ENCODE measurements at places on chromosomes 1 and 21. TPM values are rescaled to one million over a fixed set of nuclear protein-coding genes. Genes with fewer than 3 reads are reported as not detected.

DNA sequence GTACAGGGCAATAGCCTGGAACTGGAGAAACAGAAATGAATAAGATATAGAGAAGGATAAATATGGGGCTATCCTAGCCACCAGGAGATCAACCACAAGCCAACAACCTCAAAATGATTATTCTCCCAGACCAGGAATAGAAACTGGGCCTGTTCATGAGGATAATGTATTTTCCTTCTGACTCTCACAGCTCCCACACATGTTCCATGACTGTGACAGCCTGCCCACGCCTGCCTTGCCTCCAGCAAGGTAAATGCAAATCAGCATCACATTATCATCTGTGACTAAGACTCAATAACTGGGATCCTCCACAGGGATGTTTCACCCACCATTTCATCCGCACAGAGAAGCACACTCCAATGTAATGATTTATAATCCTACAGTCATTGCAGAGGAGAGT lies 3.3 kb downstream of the ENSA start:
- DNase-seq, result no peak
- H3K27ac ChIP-seq, result no peak overlapping the region
- no peaks in the 10 kb centered on the region for H3K27me3 ChIP-seq
- peaks cover 8% of the 10 kb centered on the region for H3K4me1 ChIP-seq
- H3K36me3 ChIP-seq, result peaks cover 12% of the 10 kb centered on the region

GRCh38 chr1:26276432-26276838 lies 3.5 kb upstream of the SH3BGRL3 start:
- no peak for DNase-seq
- H3K4me1 ChIP-seq, result peaks cover 49% of the 10 kb centered on the region
- H3K27ac ChIP-seq, result peak overlapping the region; percentile 62
- H3K27me3 ChIP-seq, result no peaks in the 10 kb centered on the region

GRCh38 chr21:40729761-40730425 lies 117.1 kb downstream of the DSCAM start:
- no peaks in the 10 kb centered on the region for H3K4me1 ChIP-seq
- no peak overlapping the region for H3K27ac ChIP-seq
- no peak for DNase-seq
- H3K36me3 ChIP-seq, result no peaks in the 10 kb centered on the region
- no peak overlapping the region for H3K4me3 ChIP-seq

Gene NTNG1
- total RNA-seq, result 4.4 TPM

Gene FAM72C
- total RNA-seq, result 0.83 TPM

DNA sequence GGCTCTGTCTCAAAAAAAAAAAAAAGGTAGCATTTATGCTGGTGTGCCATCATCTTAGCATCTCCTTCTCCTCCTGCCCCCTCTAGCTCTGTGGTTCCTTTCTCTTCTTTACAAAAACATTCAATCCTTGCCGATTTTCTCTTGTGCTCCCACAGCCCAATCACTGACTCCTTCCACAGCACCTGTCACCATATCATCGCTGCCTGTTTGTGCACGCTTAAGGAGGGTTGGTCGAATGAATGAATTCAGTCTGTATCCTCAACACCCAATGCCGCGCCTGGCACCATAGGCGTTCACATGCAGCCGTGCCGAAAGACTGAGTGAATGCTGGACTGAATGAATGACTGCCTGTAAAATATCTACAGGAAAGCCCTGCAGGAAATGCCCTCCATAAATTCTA lies 7.9 kb downstream of the RNU5D-1 start:
- DNase-seq, result no peak
- H3K27ac ChIP-seq, result no peak overlapping the region
- no peaks in the 10 kb centered on the region for H3K36me3 ChIP-seq

- H3K4me1 ChIP-seq, result no peaks in the 10 kb centered on the region
- no peak for DNase-seq
- no peaks in the 10 kb centered on the region for H3K27me3 ChIP-seq
These were observed 226.5 kb downstream of the PTPRC start for GRCh38 chr1:198865319-198865718.

GRCh38 chr1:42141978-42142377 lies 11.2 kb upstream of the GUCA2B start:
- H3K27me3 ChIP-seq, result peaks cover 20% of the 10 kb centered on the region
- no peak overlapping the region for H3K27ac ChIP-seq
- no peaks in the 10 kb centered on the region for H3K36me3 ChIP-seq
- H3K4me3 ChIP-seq, result no peak overlapping the region
- H3K4me1 ChIP-seq, result no peaks in the 10 kb centered on the region

- no peaks in the 10 kb centered on the region for H3K4me1 ChIP-seq
- no peak overlapping the region for H3K4me3 ChIP-seq
- peak; percentile 62 for DNase-seq
- no peaks in the 10 kb centered on the region for H3K36me3 ChIP-seq
- no peak overlapping the region for H3K27ac ChIP-seq
- H3K27me3 ChIP-seq, result no peaks in the 10 kb centered on the region
These were observed 376.9 kb downstream of the HHIPL2 start for GRCh38 chr1:222171005-222171404.

GRCh38 chr21:28991861-28992525 lies 684 bp downstream of the LTN1 start:
- H3K27me3 ChIP-seq, result no peaks in the 10 kb centered on the region
- no peaks in the 10 kb centered on the region for H3K36me3 ChIP-seq
- H3K27ac ChIP-seq, result peak overlapping the region; percentile 87
- DNase-seq, result no peak

DNA sequence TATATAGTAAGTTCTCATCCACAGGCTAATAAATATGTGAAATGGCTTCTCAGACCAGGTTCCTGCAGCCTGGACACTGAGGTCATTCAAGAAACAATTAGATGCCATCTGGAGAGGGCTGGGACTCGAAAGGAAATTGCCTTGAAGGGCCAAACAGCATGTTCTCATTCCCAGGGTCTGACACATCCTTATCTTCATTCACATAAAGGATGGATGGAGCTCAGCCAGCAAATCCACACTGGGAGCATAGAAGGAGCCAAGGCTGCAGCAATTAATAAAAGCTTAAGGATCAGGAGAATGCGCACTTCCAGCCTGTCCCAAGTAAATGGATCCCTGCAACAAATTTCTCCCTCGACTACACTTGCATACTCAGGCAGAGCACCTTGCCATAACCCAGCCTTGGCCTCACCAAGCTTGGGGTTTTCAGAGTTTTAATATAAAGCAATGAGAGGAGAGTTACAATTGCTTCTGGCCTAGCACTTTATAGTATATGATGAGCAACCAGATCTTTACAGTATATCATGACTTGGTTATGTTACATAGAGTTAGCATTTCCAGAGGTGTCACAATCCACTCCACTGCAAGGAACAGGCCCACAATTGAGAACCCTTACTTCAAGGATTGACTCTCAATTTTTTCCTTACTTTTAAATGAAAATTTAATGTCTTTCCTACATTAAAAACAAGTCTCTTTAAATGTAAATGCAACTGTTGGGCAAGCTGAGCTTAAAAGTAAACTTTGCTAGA lies 55.9 kb downstream of the BCAR3 start:
- peak overlapping the region; percentile 2 for H3K27ac ChIP-seq
- peak; percentile 98 for DNase-seq
- H3K27me3 ChIP-seq, result no peaks in the 10 kb centered on the region
- peaks cover 31% of the 10 kb centered on the region for H3K4me1 ChIP-seq
- H3K36me3 ChIP-seq, result no peaks in the 10 kb centered on the region

DNA sequence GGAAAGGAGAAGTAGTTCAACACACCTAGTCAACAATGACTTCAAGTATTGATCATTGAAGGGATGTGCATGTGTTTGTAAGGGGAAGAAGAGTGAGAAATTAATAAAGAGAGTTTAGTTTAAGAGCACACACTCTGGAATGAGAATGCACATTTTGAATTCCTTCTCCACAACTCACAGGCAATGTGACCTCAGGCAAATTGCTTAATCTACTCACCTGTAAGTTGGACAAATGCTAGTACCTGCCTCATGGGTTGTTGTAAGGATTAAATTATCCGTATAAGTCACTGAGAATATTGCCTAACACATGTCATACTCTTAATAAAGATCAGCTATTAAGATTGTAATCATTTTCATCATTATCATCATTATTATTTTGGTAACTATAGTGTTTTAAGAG lies 204.0 kb upstream of the NFIA start:
- H3K4me3 ChIP-seq, result no peak overlapping the region
- no peak for DNase-seq
- no peak overlapping the region for H3K27ac ChIP-seq
- no peaks in the 10 kb centered on the region for H3K36me3 ChIP-seq
- no peaks in the 10 kb centered on the region for H3K4me1 ChIP-seq

Gene AMPD1
- not detected for total RNA-seq

Gene SYT14
- 0.99 TPM for total RNA-seq

DNA sequence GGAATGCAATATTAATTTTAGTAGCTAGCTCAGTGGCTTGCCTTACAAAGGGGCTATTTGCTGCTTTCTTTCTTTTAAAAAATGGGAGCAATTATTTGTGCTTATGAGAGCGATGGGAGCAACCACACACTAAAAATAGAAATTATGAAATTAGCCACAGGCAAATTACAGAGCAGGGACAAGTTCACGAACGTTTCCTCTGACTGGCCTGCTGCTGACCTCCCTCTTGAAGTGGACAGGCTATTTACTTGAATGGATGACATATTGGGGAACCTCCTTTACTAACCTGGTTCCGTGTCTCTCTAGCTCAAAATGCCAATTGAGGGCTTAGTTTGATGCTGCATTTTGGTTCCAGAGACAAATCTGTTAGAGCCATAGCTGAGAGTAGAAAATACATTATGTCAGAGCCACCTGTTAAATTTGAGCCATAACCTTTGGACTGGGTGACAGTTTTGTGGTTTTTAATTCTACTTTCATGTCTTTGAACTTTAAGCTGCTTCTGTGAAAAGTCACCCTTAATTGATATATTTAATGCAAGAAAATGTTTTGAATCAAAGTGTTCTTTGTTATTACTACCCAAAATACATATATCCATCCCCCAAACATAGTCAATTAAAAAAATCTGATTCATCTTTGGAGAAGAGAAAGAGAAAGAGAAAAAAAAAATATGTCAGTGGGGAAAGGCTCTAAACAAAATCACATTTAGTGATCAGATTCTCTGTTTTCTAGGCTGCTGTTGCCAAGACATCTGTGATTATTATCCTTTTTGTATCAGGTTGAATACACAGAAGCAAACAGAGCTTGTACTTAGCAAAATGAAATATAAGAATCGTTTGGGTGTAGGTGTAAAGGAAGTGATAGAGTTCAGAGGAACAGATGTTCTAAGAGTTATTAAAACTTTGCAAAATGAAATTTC lies 351.9 kb downstream of the ADGRL2 start:
- H3K4me3 ChIP-seq, result no peak overlapping the region
- no peaks in the 10 kb centered on the region for H3K27me3 ChIP-seq
- peaks cover 6% of the 10 kb centered on the region for H3K4me1 ChIP-seq
- no peaks in the 10 kb centered on the region for H3K36me3 ChIP-seq
- DNase-seq, result no peak
- no peak overlapping the region for H3K27ac ChIP-seq

Gene CFAP45
- total RNA-seq, result 0.51 TPM
